ENCODE measurements at places on chromosomes 11 and 22.

DNA sequence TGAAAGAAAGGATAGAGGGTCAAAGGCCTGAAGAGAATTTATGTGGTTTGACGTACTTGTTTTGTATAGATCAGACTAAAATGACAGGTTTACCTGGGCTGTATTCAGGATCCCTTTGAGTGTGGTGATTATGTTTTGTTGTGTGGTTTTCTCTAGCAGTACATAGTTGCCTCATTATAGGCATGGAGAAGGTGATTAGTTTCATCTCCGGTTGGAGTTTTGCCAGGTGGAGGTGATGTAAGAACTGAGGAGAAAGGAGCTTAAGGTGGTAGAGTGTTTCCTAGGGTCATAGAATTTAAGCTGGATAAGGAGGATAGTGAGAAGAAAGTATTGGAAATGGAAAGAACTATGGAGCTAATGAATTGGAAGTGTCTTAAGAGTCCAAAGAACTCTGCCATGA is 229.0 kb downstream of the TMEM135 start:
- no peak for DNase-seq

- DNase-seq: peak; percentile 72
Measured at GRCh38 chr22:37643225-37643847, 3.9 kb downstream of the SH3BP1 start.

DNA sequence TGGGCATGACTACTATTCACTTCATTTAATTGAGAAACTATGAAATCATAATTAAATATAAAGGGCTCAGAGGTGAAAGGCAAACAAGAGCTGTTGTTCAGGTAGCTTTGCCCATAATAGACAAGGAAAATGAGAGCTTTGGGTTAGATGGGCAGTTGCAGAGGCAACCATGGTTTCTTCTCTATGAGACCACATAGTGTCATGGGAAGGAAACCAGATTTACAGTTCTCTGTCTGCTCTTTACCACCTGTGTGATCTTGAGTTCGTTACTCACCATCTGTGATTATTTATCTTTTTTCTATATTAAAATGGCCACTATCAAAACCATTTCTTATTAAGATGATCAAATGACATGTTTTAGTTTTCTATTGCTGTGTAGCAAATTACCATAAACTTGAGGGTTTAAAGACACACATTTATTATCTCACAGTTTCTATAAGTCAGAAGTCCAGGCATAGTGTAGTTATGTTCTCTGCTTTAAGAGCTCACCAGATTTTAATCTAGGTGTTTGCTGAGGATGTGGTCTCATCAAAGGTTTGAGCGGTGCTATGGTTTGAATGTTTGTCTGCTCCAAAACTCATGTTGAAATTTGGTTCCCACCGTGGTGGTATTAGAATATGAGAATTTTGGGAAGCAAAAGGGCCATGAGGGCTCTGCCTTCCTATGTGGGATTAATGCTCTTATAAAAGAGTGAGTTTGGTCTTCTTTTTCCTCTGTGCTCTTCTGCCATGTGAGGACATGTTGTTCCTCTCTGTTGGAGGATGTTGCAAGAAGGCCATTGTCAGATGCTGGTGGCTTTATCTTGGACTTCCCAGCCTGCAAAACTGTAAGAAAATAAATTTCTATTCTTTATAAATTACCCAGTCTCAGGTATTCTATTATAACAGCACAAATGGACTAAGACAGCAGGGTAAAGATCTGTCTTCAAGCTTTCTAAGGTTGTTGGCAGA is 38.2 kb downstream of the OR2AG2 start:
- no peak for DNase-seq

- DNase-seq: no peak
Measured at GRCh38 chr11:116257092-116257491, 515.7 kb downstream of the BUD13 start.

DNA sequence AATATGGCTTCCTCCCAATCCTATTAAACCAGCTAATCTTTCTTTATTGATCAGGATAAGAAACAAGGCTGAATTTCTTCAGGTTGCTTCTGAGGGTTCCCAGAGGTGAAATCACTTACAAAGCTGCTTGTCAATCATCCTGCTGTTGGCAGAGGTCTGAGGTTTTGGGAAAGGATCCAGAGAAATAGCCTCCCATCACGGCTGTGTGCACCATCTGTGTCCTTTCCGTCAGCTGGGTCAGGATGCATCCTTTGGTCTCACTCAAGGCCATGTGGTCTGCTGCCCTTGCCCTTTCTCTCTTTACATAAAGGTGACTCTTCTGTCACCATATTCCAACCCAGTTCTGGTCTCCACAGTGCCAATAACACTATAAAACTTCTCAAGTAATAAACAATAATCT is 113.4 kb upstream of the TEAD1 start:
- no peak for DNase-seq

- DNase-seq: no peak
Measured at GRCh38 chr11:27582621-27583020, 76.1 kb upstream of the LIN7C start.

DNA sequence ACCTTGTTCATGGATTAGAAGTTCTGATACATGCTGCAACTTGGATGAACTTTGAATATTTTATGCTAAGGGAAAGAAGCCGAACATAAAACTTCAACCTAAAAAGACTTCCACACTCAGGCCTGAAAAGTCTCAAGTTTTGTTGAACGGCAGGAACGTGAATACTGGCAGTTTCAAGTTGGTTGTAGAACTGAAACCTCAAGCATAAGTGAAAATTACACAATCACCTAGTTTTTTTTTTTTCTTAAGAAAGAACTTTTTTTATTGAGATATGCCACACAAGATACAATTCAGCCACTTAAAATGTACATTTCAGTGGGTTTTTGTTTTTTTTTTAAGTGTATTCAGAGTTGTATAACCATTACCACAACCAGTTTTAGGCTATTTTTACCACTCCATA is 50.8 kb upstream of the ADORA2A start:
- DNase-seq: no peak

- DNase-seq: no peak
Measured at GRCh38 chr11:70456921-70457532, 58.7 kb downstream of the CTTN start.

DNA sequence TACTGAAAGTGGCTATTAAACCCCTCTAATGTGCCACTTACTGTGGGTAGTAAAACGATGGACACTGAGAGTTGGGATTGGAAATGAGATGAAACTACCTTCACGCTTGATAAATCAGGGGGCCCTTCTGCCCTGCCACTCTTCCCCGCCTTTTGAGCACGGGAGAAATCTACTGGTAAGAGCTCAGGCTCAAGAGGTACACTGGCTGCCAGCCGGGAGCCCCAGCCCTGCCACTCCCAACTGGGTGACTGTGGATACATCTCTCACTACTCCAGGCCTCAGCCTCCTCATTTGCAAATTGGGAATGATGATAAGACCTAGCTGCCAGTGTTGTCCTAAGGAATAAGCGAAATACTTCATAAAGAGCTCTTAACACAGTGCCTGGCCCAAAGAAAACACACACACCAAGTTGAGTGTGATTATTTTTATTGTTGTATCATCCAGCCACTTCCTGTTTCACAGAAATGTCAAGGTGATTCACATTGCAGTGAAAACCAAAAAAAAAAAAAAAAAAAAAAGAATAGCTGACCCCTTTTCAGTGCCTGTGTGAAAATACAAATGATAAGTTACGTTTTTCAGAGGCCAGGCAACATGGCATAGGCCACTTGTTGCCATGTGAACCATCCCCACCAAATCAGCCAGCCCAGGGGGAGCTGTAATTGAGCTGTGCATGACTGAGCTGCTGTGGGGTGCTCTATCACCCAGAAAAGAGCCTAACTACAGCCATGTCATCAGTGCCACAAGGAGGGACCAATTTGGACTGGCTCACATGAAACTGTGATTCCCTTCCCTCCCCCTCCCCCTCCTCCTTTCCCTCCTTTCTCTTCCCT is 4.4 kb upstream of the ZNRD2 start:
- DNase-seq: no peak
